ENCODE measurements at places on chromosomes 3 and 15.

DNA sequence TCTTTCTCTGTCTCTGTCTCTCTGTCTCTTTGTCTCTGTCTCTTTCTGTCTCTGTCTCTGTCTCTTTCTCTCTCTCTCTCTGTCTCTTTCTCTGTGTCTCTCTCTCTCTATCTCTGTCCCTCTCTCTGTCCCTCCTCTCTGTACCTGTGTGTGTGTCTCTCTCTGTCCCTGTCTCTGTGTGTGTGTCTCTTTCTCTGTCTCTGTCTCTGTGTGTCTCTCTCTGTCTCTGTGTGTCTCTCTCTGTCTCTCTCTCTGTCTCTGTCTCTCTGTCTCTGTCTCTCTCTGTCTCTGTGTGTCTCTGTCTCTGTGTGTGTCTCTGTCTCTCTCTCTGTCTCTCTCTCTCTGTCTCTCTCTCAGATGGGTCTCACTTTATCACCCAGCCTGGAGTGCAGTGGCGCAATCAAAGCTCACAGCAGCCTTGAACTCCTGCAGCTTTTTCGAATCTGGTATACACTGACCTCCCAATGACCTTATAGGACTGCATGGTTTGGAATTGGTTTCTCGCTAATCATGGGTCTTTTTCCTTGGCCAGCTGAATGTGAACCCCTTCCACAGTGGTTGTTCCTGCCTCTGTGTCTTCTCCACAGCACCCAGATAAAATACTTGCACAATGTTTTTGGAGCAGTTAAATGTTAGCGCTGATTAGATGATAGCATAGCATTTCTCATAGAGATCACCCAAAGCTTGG lies 102.6 kb upstream of the KLHL25 start:
- DNase-seq, result no peak

DNA sequence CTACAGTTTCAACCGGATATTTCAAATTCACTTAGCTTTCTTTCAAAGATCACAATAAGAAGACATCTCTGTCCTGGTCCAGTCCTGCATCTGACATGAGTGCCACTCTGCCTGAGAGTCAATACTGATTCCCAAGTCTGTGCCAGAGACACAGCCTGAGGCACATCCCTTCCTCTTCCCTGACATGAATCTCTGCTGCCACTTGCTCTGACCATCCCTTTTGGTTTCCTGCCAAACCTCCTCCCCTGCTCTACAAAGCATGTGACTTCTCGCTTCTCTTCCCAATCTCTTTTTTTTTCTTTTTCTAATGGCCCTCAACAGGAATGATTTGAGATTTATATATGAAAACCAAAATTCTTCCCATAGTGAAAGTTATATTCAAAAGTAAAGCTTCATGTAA lies 117.9 kb downstream of the MECOM start:
- no peak for DNase-seq

- DNase-seq, result no peak
Measured at GRCh38 chr15:60508442-60508841, 29.5 kb upstream of the ICE2 start.

DNA sequence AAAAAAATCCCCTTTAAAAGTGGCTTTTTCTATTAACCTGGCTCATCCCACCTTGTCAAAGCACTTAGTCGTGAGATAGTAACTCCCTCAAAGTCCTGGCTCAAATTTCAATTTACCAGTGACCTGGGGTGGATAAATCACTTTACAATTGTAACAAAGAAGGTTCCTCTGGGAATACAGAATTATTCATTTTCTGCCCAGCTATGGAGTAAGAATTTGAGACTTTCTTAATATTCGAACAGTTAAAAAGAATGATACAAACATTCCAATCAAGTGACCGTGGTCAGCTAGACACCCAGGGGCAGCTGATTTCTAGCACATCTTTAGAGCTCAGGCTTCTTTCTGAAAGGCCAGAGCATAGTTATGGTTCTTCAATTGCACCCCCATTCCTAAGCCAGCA lies 291.0 kb upstream of the TGFBR2 start:
- no peak for DNase-seq

GRCh38 chr3:88947013-88947412 lies 160.4 kb upstream of the EPHA3 start:
- no peak for DNase-seq

DNA sequence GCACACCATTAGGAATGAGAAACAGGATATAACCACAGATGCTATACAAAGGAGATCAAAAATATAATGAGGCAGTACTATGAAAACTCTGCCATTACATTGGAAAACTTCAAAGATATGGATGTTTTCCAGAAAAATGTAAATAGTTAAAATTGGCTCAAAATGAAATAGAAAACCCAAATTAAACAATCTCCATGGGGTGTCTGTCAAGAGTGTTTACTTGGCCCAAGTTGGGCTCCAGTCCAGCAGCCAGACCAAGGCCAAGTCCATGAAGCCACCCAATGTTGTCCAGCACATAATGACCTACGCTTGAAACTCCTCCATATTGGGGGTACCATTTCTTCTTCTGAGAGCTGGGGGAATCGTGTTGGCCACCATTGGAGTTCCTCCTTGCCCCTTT lies 37.1 kb downstream of the CTXND1 start:
- DNase-seq, result no peak

GRCh38 chr15:81865850-81866537 lies 179.8 kb downstream of the MEX3B start:
- DNase-seq, result no peak

GRCh38 chr15:42584031-42584765 lies 8.8 kb downstream of the STARD9 start:
- DNase-seq, result no peak

- no peak for DNase-seq
Measured at GRCh38 chr3:24303057-24303754, 191.4 kb downstream of the THRB start.

GRCh38 chr15:40037721-40038120 lies 1.3 kb downstream of the SRP14 start:
- DNase-seq, result no peak

GRCh38 chr3:184630861-184631471 lies 69.4 kb downstream of the EPHB3 start:
- DNase-seq, result no peak

DNA sequence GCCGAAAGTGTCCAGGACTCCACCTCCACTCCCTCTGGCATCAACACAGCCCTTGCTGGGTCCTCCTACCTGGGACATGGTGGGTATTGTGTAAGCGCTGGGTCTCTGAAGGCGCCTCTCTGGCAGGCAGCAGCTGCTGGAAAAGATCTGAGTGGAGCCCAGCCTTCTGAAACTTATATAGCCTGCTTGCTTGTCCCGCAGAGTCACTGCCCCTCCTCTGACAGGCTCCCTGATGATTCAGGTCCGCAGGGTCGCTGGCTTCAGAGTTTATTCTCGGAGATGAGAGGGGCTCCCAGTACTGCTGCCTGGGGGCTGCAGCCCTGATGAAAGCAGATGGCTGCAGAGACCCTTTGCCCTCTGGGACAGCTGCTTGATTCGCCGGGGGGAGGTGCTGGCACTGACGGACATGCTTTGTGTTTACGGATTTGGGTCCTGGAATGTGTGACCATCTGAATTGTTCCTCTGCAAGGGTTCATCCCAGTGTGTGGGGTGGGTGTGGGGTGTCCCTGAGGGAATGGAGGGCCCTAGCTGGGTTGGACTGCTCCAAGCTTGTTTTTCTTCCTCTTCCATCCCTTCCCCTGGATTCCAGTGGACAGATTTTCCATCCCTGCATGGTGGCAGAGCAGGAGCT lies at the start of gene MUSTN1:
MUSTN1 (minus strand) TSS at position 149 of the 631 bp plus-strand sequence; CDS start at position 78, 71 bp downstream.
- DNase-seq, result no peak

DNA sequence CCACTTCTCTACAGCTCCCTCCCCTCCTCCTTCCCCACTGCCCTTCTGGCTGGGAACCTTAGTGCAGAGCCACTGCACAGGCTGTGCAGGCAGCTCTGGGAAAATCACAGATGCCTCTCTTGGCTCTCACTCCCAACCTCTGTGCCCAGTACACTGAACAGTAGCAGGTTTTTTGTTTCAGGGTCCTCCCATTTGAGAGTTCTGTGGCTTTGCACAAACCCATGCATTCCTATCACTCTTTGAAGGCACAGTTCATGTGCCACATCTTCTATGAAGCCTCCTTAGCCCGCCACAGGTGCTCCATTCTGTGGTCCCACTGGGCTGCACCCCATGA lies 103.9 kb downstream of the SNRK start:
- no peak for DNase-seq

GRCh38 chr3:179811321-179812095 lies 158.7 kb downstream of the USP13 start:
- DNase-seq, result peak; percentile 77

DNA sequence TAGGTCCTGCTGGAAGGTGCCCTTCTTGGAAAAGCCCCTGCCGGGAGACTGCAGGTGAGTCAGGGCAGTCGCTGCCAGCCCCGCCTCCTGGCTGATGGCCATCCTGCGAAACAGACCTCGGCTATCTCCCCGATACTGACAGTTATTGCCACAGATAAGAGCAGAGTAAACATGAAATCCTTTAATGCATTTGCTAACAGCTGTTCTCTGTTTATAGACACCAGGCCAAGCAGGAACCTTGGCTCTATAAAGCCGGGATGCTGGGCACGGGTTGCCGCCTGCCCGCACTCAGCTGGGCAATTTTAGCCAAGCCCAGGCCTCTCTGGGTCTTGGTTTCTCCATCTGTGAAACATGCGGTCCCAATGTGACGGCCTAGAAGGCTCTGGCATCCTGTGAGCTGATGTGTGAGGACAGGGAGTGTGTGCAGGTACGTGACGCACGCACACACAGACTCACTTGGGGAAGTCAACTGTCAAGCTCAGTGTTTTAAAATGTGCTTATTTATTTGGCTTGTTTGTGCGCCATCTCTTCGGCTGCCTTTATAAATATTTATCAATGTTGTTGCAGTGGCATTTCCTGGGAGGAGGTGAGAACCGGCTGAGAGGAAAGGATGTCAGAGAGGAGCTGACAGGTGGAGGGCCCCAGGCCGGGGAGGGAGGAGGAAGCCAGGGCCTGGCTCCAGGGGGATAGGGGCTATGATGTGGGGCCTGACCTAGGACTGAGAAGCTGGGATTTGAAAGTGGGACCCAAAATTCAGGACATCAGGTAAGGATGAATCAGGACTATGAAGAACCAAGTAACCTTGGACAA lies 50.8 kb upstream of the PRR23E start:
- DNase-seq, result peak; percentile 74

- no peak for DNase-seq
Measured at GRCh38 chr3:136778865-136779264, 26.7 kb upstream of the STAG1 start.

DNA sequence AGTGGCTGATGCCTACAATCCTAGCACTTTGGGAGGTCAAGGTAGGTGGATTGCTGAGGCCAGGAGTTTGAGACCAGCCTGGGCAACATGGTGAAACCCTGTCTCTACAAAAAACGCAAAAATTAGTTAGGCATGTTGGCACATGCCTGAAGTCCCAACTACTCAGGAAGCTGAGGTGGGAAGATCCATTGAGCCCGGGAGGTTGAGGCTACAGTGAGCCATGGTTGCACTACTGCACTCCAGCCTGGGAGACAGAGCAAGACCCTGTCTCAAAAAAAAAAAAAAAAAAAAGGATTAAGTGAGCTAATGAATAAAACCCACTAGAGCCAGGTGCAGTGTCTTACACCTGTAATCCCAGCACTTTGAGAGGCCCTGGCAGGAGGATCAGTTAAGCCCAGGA lies 6.7 kb upstream of the SEC11A start:
- no peak for DNase-seq

- DNase-seq, result no peak
Measured at GRCh38 chr3:170259907-170260306, 37.7 kb downstream of the PRKCI start.

DNA sequence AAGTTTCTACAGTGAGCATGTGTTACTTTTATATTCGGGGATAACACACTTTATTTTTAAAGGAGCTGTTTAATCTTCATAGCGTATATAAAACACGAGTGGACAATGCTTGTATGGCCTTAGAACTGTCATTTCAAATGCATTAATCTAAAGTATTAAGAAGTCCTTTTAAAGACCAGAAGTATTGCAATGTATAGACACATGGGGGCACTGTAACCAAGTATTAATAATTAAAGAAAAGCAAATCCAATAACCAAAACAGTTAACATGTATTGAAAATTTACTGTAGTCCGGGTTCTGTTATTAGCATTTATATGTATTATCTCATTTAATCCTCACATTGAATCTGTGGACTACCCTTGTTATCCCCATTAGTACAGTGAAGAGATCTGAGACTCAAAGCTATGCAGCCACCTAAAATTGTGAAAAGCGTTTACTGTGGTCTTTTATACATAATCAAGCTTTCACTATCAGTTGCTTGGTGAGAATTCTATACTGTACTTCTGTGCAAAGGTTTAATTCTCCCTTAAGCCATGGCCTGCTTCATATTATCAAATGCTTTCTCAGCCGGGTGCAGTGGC lies 10.1 kb downstream of the ARL14 start:
- no peak for DNase-seq

- peak; percentile 19 for DNase-seq
Measured at GRCh38 chr15:57580866-57581265, 10.8 kb upstream of the MYZAP start.

DNA sequence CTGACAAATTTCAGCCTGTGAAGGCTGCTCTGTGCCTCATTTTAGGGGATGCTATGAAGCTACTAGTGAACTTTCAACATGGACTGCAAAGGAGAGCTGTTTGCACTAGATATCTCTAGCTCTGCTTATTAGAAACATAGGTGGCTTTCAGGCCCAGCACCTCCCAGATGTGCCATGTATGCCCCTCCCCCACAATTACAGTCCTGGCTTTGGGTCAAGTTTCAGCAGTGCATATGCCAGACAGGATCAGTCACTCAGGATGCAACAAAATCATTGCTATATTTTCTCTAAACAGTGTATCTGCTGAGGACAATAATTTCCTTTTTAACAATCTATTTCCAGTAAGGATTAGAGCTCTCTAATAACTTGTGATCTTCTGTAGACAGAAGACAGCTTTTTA lies 178.8 kb upstream of the STAC start:
- DNase-seq, result no peak

DNA sequence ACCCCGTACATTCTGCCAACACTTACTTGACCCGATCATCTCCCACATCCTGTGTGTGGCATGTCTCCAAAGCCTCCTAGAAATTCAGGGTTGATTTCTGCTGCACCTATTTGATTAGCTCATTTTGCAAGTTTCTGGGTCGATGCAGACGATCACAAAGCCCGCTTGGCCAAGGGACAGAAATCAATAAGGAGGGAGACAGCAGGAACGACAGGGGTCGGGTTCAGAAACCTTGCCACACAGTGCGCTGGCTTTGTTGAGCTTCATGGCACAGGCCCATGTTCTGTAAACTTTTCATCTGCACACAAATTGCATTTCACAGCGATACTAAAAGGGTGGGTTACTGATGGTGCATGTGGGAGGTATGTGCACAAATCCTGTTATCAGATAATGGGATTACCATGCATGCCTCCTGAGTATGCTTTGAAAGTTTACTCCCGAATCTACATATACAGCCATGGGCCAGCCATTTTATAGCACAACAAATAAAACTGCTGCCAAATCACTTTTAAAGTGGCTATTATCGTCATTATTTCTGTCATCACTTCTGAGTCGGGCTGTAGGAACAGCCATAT lies 95.9 kb upstream of the ATP11B start:
- DNase-seq, result no peak

- peak; percentile 6 for DNase-seq
Measured at GRCh38 chr3:20648294-20648693, 462.3 kb upstream of the SGO1 start.

GRCh38 chr3:64074060-64074459 lies 50.8 kb upstream of the PSMD6 start:
- no peak for DNase-seq
